ENCODE measurements at places on chromosomes 7 and 10.

DNA sequence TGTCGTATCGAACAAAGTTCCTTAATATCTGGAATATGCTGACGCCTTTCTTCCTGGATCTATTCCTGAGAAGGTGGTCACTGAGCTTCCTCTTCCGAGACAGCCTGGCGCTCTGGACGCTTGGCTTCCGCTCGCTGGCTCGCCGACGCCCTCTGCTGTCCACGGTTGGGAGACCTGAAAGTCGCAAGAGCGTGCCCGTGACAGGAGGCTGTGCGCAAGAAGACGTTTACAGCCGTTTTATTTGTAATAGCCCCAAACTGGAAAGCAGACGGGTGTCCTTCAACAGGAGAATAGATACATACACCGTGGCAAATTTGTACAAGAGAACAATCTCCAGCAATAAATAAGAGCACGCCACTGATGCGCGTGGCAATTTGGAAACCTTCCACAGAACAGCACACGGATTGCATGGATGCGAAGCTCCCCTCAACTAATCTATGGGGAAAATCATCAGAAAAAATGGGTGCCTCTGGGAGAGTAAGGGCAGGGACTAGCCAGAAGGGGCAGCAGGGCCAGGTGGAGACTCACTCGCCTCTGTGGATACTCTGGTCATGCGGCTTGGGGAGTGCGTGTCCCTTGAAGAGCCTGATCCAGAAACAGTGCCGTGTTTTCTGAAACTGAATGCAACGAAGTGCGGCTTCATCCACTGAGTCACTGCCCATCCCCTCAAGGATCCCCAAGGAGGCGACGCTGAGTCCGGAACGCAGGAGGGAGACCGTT is 41.5 kb upstream of the BNIP3 start:
- DNase-seq, result peak; percentile 47

- no peak for DNase-seq
These were observed 105.8 kb downstream of the TRRAP start for GRCh38 chr7:98984126-98984525.

DNA sequence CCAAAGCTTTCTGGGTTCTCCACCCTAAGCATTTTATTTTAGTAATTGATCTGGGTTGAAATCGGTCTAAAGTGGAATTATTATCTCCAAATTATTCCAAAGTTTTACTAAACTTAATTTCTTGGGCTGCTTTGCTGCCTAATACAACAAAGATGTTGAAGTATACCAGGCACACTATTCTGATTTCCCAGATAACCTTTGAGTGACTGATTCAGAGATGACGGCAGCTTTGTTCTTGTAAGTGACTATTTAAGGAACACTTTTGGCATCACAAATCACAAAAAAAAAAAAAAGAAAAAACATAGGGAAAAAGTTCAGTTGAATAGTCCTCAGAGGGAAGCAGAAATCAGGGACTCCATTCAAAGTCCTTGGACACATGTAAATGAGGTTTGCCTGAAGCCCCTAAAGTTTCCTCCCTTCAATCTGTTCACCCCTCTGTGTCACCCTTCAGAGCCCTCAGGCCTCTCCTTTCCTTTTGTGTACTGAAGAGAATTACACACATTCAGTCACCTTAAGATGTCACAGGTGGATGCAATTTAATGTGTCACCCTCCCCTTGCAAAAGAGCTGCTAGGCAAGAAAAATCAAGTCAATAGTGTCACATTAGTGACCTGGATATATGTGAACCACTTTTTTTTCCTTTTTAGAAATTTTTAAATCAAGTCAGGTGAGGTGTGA is 81.5 kb downstream of the RTKN2 start:
- DNase-seq, result no peak

- DNase-seq, result no peak
These were observed 25.4 kb upstream of the GATAD1 start for GRCh38 chr7:92421676-92422435.

DNA sequence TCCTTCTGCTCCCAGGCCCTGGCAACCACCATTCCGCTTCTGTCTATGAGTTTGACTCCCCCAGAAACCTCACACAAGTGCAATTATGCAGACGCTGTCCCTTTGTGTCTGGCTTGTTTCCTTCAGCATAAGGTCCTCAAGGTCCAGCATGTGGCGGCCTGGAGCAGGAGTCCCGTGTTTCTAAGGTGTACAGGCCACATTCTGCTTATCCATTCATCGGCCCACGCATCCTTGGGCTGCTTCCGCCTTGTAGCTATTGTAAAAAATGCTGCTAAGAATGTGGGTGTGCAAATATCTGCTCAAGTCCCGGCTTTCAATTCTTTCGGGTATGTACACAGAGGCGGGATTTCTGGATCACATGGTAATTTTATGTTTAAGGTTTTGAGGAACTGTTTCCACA is 38.2 kb downstream of the ESYT2 start:
- DNase-seq, result no peak

DNA sequence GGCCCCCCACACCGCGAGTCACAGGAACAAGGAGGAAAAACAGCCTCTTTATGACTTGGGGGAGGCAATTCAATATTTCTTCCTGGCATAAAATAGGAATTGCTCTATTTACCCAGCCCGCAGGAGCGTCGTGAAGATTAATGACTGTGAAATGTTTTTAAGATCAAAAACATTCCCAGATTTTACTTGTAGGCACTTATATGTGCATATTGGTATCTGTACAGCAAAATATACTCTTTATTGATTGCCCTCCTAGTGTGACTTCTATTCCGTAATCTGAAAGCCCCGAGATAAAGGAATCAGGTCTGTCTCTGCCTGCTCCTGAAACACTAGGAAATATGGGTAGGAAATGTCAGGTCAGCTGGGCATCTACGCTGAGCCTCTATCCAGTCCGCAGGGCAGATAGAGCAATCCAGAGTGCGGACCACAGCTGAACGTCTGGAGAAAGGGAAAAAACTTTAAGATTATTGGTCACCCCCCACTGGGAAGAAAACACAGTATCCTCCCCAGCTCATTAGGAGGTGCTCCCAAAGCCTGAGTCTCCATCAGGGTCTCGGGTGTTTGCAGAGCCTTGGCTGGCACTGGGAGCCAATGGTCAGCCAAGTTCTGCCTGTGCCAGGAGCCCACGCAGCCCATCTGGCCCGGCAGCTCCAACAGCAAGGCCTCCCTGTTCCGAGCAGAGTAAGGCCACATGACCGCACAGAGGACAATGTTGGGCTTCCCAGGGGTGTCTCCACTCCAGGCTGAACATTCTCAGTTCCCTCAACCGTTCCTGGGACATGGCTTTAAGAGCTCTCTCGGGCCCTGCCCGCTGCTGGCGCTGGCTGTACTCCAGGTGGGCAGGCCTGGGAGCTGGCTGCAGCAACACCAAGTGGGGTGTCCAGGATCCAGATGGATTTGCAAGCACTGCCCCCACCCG is 7.7 kb downstream of the CTBP2 start:
- DNase-seq, result no peak
